ENCODE measurements at places on chromosomes 5 and 9.
A peak's percentile ranks its signal among the peaks of the same experiment; 100 is the strongest.

- DNase-seq, result no peak
Measured at GRCh38 chr5:78287833-78288232, 6.7 kb downstream of the AP3B1 start.

DNA sequence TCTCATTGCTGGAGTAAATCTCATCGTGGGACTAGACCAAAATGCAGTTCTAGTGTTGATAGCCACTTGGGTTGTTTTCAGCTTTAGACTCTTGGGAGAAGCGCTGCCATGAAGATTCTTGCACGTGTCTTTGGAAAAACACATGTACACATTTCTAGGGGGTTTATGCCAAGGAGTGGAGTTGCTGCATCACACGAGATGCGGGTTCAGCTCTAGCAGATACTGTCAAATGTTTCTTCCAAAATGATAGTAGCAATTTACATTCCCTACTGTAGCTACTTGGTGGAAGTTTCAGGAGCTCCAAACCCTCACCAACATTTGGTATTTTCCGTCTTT is 52.3 kb upstream of the CPLX2 start:
- DNase-seq, result no peak

- no peak for DNase-seq
Measured at GRCh38 chr9:20111173-20111843, 322.5 kb upstream of the SLC24A2 start.

GRCh38 chr9:93143830-93144530 is 9.9 kb upstream of the NINJ1 start:
- peak; percentile 35 for DNase-seq

DNA sequence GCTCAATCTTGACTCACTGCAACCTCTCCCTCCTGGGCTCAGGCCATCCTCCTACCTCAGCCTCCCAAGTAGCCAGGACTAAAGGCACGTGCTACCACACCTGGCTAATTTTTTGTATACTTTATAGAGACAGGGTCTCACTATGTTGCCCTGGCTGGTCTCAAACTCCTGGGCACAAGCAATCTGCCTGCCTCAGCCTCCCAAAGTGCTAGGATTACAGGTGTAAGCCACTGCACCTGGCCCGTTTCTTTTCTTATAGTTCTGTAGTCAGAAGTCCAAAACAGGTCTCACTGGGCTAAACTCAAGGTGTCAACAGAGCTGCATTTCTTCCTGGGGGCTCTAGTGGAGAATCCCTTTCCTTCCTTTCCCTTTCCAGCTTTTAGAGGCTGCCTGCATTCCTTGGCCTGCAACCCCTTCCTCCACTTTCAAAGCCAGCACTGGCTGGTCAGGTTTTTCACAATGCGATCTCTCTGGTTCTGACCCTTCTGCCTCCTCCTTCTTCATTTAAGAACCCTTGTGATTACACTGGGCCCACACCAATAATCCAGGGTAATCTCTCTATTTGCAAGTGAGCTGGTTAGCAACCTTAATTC is 16.3 kb downstream of the IRF1 start:
- DNase-seq, result no peak

GRCh38 chr9:95993337-95993736 is 117.8 kb downstream of the ERCC6L2 start:
- DNase-seq, result peak; percentile 14

DNA sequence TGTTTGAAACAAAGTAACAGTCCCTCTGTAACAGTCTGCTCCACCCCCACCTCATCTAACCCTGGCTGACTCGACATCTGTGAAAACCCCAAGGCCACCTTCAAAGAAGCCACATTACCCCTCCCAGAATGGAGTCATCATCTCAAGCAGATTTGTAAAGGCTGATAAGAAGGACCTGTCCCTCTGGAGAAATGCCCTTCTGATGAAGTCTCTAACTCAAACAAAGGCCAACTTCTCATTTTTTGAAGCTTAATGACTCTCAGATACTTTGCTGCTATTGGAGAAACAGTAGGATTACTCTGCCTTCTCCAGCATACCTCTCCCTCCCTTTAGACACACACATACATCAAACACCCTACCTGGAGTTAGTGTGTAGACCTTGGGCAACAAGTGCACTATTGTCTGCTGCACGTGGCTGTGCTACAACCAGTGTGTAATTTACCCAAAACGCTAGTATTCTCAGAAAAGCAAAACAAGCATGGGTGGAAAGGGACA is 5.3 kb upstream of the SUSD1 start:
- peak; percentile 31 for DNase-seq

DNA sequence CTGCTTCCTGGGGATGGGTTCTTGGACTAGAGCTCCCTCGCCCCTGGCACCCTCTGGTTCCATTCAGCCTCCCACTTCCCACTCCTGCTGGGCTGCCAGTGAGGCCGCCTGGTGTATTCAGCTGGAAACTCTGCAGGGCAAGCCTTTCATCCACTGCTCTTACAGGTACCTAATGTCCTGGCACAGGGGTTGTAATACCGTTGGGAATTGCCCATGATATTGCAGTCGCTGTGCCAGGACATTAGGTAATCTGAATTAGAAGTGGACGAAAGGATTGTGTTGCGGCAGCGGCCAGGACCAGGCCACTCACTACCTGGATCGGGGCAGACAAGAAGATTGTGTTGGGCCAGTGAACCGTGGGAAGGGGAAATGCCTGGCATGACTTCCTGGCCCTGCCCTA is 13.1 kb downstream of the TMOD1 start:
- no peak for DNase-seq

GRCh38 chr5:146540414-146540813 is 24.4 kb upstream of the GPR151 start:
- DNase-seq, result no peak

GRCh38 chr9:120235081-120235480 is 344.9 kb downstream of the CDK5RAP2 start:
- DNase-seq, result no peak

DNA sequence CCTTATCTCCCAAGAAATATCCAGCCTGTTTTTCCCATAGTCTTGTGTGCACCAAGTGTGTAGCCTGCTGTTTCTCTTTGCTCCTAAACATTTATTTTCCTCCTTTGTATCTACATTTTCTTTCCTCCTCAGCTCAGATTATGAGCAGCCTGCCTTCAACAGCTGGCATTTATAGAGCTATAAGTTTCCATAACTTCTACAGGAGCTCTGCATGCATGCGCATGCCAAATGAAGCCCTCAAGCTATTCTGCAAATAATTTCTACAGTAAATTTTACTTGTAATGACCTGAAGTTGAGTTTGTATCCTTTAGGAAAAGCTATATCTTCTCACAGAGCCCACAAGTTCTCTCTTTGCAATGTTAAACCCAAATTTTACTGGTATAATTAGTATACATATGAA is 699.5 kb downstream of the CETN3 start:
- DNase-seq, result no peak

GRCh38 chr9:32554107-32554506 is 1.7 kb upstream of the TOPORS start:
- DNase-seq, result no peak

Measured in stimulated activated CD4-positive, alpha-beta T cell treated with anti-CD3 and anti-CD28 coated beads, Interleukin-4, amount 100 ng/mL, for 1 hour (primary cell).